ENCODE measurements at places on chromosomes 4 and X. TPM values are rescaled to one million over a fixed set of nuclear protein-coding genes. Genes with fewer than 3 reads are reported as not detected.

- no peak for DNase-seq
Observed at GRCh38 chr4:156969101-156969500, 2.5 kb downstream of the PDGFC start.

GRCh38 chr4:13464973-13465372 is 19.2 kb downstream of the RAB28 start:
- DNase-seq: no peak

DNA sequence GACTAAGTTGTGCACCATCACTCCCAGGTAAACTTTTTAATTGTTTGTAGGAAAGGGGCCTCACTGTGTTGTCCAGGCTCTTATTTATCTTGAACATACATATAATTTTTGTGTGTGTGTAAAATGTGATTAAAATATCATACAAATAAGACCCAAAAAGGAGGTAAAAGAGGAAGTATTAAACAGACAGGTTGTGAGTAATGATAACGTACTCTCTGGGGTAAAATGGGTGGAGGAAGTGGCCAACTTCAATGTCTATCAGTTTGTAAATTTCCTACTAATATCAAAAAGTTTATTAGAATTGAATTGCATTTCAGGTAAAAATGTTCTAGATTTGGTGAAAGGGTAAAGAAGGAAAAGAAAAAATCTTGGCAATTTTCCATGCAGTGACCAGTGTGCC is 48.8 kb downstream of the SULT1E1 start:
- DNase-seq: no peak

PDGFC gene
- total RNA-seq: 34.0 TPM

RCHY1 gene
- 17.8 TPM for total RNA-seq

Measured in Daoy (cell line).